ENCODE measurements at places on chromosomes 16 and 17.
A peak's percentile ranks its signal among the peaks of the same experiment; 100 is the strongest.

- DNase-seq = no peak
Measured at GRCh38 chr17:880443-881269, 98.5 kb downstream of the MRM3 start.

DNA sequence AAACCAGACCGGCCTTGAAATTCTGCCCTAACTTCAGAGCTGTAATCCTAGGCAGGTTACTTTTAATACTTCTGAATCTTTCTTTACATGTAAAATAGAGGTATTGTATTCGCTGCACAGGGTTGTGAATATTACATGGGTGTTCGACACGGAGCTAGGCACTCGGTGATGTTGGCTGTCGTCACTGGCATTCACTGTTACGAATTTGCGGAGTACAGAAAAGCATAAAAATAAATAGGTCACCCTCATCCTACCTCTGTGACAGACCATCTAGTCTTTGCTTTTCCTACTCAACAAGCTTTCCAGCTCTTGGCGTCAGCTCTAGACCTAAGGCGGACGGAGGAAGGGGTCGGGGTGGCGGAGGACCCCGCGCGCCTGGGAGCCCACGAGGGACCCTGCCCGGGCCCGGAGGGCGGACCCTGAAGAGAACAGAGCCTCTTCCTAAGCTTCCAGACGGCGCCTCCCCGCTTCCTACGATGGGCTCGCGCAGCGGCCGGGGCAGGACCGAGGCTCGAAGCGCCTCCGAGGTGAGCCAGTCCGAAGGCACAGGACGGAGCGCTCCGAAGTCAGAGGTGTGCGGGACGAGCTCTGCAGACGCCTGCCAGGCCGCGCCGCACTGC, 879 bp upstream of the SPG7 start:
- peak; percentile 14 for DNase-seq

- DNase-seq = no peak
Measured at GRCh38 chr16:69607674-69608073, 41.9 kb downstream of the NFAT5 start.

- no peak for DNase-seq
Measured at GRCh38 chr16:1079341-1079740, 6.8 kb downstream of the SSTR5 start.

GRCh38 chr17:21357281-21357680, 18.9 kb upstream of the KCNJ12 start:
- no peak for DNase-seq

- DNase-seq = no peak
Measured at GRCh38 chr16:80599466-80599865, 58.7 kb downstream of the DYNLRB2 start.

DNA sequence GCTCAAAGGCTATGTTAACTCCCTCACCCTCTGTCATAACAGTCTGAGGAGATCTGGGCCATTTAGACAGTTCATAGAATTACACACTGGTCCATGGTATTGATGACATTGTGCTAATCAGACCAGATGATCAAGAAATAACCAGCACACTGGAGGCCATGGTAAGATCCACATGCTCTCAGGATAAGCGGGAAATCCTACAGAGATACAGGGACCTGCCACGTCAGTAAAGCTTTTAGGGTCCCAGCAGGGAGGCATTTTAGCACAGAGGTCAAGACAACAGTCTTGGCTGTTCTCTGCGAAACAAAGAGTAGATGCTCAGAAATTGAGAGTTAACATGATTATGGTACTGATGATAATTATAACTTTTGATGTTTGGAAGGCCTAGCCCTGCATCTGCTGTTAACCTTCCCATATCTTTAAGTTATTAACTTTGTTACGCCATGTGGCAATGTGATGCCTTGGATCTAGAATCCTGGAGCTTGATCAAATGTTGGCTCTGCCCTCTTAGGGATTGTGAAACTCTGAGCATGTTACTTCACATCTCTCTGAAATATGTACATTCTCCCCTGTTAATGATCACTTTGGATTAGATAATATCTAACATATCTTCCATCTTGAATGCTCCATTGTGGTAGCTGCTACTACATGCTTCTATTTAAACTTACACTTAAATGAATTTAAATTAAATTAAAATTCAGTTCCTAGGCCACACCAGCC, 172.0 kb upstream of the SOX9 start:
- DNase-seq = no peak

DNA sequence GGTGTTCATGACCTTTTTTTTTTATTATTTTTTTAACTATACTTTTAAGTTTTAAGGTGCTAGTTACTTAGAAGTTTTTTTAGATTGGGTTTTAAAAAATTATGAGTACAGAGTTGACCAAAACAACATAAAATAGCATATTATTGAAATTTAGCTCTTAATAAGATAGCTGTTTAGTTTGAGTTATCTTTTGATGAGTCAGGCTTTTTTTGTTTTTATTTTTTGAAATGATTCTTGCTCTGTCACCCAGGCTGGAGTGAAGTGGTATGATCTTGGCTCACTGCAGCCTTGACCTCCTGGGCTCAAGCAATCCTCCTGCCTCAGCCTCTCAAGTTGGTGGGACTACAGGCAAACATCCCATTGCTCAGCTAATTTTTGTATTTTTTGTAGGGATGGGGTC, 13.6 kb downstream of the ZNF750 start:
- DNase-seq = no peak

DNA sequence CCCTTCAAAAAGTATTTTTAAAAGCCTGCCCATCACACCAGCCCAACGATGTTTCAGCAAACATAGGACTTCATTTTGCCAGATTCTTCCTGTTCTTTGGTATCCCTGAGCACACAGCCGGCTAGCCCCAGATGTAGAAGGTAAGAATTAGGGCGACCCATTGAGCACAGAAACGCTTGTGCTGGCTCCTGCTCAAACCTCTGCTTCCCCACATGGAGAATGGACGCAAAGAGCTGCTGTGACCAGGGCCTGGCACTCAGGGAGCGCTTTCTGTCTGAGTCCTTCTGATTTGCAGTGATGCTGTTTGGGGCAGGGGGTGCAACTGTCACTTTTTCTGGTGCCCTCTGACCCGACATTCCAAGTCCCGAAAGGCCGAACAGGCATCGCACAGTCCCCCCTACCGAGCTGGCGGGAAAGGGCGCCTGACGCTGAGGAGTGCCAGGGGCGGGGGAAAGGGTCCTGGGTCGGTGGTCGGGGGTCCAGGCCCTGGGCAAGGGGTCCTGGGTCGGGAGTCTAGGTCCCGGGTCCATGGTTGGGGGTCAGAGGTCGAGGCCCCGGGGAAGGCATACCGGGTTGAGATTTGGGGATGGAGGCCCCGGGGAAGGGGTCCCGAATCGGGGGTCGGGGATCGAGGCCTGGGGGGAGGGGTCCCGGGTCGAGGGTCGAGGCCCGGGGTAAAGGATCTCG, 930 bp downstream of the CHMP1A start:
- DNase-seq = no peak

DNA sequence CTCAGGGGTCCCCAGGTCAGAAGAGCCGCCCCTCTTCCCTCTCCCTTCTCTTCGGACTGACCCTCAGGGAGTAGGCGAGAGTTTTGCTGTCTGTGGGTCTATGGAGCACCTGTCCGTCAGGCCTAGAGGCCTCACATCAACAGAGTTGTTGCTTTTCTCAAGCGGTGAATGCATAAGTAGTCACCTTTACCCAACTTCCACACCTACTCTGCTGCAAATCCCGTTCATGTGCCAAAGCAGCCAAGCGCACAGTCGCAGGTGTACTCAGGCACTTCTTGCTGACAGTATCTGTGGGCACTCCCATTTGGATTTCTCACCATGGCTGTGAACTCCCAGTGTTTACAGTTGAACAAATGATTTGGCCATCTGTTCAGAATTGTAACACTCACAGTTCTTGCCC, 4.0 kb upstream of the FA2H start:
- no peak for DNase-seq

DNA sequence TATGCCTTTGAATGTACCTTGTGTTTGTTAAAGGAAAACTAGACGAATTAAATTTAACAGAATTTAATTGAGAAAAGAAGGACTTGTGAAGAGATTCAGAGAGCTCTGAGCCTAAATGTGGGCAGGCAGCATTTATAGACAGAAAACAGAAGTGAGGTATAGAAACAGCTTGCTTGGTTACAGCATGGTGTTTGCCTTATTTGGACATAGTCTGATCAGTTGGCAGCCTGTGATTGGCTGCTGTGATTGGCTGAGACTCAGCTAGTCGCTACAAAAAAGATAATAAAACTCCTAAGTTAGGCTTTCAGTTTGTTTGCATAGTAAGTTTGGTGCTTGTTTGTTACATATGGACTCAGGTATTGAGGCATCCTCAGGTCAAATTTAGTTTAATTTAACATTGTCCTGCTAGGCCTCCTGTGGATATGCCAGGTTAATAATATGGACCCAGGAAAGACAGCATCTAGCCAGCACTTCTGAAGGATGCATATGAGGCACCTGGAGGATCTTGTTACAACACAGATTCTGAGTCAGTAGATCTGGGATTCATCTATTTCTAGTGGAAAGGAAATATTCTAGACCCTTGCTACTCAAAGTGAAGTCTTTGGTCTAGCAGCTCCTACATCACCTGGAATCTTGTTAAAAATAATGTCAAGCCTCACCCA, 43.4 kb downstream of the SLFN5 start:
- peak; percentile 17 for DNase-seq

GRCh38 chr16:81526199-81526598, 81.6 kb downstream of the CMIP start:
- DNase-seq = no peak

- peak; percentile 73 for DNase-seq
Measured at GRCh38 chr17:76725580-76726230, 701 bp downstream of the JMJD6 start.

DNA sequence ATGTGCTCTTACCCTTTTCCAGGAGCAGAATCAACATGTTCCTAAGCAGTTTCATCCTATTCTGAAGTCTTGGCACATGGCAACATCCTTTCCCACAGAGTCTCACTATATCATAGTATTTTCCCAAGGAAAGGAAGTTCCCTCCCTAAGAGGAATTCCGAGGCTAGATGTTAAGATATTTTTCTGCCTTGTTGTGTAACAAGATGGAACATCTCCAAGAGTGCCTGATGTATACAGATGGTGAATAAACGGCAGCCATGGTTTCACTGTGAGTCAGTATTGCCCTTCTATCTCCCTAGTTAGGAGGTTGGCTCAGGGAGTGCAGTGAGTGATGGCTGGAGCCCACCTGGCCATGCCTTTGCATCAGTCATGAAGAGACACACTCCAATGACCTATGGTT, 48.2 kb downstream of the SPACA3 start:
- DNase-seq = no peak
